ENCODE measurements at places on chromosomes 3 and 15.
A peak's percentile ranks its signal among the peaks of the same experiment; 100 is the strongest.

GRCh38 chr3:51962854-51963530 is 4.3 kb downstream of the PCBP4 start:
- no peak for DNase-seq

GRCh38 chr3:176971613-176972174 is 225.6 kb downstream of the TBL1XR1 start:
- no peak for DNase-seq

GRCh38 chr3:187773233-187774184 is 28.2 kb upstream of the BCL6 start:
- DNase-seq, result no peak

DNA sequence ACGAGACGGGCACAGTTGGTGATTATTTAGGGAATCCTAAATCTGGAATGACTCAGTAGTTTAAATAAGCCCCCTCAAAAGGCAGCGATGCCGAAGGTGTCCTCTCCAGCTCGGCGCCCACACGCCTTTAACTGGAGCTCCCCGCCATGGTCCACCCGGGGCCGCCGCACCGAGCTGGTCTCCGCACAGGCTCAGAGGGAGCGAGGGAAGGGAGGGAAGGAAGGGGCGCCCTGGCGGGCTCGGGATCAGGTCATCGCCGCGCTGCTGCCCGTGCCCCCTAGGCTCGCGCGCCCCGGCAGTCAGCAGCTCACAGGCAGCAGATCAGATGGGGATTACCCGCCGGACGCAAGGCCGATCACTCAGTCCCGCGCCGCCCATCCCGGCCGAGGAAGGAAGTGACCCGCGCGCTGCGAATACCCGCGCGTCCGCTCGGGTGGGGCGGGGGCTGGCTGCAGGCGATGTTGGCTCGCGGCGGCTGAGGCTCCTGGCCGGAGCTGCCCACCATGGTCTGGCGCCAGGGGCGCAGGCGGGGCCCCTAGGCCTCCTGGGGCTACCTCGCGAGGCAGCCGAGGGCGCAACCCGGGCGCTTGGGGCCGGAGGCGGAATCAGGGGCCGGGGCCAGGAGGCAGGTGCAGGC is 318.0 kb downstream of the FGF12 start:
- DNase-seq, result no peak

GRCh38 chr3:159102001-159102400 is 300.1 kb downstream of the MFSD1 start:
- DNase-seq, result no peak

DNA sequence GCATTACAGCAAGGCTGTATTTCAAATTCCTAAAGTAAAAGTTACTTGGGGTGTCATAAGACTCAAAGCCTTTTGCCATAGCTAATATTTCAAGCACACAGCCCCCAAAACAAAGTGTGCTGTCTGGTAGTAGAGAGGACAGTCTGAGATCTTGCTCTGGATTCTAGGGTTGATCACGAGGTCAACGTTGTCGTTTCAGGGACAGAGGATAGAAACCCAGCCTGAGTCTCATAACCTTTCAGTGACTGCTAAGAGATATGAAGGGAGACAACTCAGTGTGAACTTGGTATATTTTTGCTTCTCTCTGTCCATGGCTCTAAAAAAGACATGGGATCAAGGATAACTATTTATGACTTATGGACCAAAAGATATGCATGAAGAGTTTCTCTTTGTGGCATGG is 25.6 kb upstream of the MINDY4B start:
- DNase-seq, result no peak

- DNase-seq, result no peak
Measured at GRCh38 chr3:121624147-121624899, 31.1 kb downstream of the FBXO40 start.

DNA sequence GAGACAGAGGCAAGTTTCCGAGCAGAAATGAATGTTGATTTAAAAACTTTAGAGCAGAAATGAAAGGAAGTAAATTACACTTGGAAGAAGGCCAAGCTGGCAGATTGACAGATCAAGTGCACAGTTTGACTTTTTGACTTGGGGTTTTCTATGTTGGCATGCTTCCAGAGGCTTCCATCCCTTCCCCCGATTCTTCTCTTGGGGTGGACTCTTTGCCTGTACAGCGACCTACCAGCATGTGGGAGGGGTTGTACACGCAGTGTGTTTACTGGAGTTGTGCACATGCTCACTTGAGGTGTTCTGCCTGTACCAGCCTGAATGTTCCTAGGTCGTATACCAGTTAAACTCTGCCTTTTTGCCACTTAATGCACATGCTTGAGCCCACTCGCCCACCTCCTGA is 701.5 kb upstream of the GBE1 start:
- no peak for DNase-seq

- DNase-seq, result no peak
Measured at GRCh38 chr15:60761505-60761845, 282.5 kb upstream of the ICE2 start.

- peak; percentile 34 for DNase-seq
Measured at GRCh38 chr3:13069495-13069894, 3.7 kb downstream of the IQSEC1 start.

DNA sequence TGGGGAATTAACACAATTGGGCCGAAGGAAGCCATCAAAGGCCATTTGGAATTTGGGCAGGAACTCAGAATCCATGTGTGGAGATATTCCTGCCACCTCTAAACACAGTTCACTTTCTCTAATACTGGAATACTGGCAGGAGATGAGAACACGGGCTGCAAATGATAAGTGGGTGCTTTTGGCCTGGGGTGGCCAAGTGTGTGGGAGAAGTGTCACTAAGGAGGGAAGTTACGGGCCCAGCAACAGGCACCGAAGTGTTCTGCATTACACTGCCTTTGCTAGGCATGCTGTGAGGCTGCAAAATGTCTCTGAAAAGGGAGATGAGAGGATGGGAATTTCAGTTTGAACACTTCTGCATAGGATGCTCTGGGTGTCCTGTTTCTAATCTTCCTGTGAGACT is 89.4 kb upstream of the FEZF2 start:
- DNase-seq, result no peak

GRCh38 chr3:128078322-128078721 is 26.1 kb downstream of the SEC61A1 start:
- DNase-seq, result no peak

GRCh38 chr3:36380221-36381031 is at the start of gene STAC:
Gene STAC (plus strand): TSS chr3:36380504. CDS start chr3:36380644, 140 bp downstream.
- DNase-seq, result no peak

DNA sequence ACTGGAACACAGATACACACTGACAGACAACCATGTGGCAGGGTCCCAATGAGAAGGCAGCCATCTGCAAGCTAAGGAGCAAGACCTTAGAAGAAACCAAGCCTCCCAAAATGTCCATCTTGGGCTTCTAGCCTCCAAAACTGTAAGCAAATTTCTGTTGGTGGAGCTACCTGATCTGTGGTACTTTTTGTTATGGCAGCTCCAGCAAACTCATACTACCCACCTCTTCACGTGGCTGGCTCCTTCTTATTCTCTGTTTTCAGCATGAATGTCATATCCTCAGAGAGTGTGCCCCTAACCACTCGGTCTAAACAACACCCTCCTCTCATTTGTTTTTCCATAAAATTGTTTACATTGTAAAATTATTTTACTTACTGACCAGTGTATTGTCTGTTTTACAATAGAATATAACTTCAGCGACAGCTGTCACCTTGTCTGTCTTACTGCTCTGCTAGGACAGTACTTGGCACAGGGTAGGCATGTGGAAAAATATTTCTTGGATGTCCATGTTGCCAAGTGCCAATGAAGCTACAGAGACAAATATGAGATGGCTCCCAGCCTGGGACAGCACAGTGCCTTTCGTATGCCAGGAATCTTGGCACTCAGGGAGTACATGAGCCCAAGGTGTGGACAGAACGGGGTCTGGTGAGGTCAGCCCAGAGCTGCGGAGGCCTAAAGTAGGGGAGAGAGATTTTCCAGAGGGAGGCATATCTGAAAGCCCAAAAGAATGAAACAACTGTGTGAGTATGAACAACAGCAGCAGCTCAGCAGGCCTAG is 17.4 kb upstream of the SLC25A36 start:
- DNase-seq, result no peak

DNA sequence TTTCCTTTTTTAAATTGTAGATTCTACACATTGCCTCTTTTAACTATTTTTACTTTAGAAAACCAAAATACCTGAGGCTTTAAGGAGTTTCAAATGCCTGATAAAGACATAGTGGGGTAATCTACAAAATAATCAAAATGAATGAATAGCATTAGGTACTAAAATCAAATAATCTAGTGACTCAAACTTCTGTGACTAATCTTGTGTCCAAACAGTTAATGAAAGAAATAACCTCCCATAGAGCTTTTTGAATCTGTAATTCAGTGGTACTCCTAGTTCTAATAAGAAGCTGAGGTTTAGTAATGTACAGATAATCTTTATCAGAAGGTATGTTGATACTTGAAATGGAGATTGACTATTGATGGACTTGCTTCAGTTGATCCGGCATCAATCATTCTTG is 53.0 kb downstream of the DTWD1 start:
- no peak for DNase-seq

GRCh38 chr3:57179580-57180410 is 14.6 kb upstream of the IL17RD start:
- DNase-seq, result no peak

DNA sequence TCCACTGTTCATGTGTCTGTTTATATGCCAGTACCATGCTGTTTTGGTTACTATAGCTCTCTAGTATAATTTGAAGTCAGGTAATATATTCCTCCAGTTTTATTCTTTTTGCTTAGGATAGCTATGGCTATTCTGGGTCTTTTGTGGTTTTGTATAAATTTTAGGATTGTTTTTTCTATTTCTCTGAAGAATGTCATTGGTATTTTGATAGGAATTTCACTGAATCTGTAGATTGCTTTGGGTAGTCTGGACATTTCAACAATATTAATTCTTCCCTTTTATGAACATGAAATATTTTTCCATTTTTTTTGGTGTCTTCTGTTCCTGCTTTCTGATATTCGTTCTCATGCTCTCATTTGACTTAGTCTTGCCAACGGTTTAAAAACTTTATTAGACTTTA is 39.6 kb downstream of the GREM1 start:
- DNase-seq, result no peak

DNA sequence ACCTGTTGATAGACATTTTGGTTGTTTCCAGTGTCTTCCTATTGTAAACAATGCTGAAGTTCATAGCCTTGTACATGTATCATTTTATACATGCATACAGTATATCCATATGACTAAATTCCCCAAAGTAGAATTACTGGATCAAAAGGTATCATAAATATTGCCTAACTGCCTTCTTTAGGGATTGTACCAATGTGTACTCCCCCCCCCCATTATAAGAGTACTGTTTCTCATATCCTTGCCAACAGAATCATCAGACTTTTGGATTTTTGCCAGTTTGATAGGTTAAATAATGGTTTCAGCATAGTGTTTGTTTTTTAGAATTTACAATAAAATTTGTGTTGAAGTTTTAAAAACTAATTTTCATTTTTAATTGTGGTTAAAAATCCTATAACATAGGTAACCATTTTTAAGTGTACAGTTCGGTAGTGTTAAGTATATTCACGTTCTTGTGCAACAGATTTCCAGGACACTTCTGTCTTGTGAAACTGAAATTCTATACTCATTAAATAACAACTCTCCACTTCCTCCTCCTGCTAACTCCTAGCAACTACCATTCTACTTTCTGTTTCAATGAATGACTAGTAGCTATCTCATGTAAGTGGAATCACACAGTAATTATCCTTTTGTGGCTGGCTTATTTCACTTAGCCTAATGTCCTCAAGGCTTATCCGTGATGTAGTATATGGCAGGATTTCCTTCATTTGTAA is 30.8 kb upstream of the MAP3K13 start:
- DNase-seq, result no peak

DNA sequence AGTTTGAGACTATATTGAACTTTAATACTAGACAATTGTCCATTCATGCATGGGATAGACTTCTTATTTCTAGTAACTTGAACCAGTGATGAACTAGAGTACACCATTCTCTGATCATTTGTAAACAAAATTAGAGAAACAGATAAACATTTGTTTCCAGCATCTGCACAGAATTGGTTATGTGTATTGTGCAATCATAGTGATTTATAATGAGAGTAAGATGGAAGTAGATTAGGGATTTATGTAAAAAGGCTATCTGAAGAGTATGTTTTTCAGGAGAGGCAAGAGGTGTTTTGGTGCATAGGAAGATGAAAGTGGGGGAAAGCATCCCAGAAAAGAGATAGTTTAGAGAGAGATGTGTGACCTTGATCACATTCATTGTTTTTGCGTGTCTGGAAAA is 695.0 kb downstream of the SQOR start:
- DNase-seq, result no peak

GRCh38 chr15:66937588-66937987 is 127.8 kb upstream of the SMAD3 start:
- DNase-seq, result no peak

DNA sequence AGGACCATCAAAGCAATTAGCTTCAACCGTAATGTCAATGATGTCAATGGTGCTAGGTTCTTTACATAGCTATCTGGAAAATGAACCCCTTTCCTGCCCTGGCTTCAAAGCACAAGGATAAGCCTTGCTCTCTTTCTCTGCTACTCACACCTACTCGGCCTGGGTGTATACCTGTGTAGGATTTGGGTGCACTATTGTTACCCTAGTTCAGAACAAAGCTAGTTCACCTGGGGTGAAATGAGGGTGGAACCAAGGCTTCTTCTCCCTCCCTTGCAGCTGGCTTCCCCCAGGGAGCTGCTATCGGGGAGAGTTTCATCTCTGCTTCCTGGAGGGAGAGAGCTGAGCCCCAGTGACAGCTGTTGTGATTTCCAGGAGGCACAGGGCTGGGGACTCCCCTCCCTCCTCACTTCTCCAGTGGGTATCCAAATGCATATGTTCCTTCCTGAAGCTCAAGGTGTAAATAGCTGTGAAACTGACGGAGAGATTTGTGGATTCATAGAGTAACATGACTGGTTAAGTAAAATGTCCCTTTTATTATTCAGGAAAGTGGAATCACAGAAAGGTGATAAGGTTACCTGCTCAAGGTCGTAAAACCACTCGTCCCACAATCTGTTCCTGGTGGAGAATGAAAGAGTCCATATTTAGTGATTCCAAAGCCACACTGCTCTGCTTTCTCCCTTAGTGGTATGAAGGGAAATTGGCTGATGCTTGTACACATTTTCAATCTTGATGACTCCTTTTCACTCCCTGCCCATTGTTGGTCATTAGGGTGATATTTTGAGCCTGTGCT is 11.8 kb upstream of the C3orf70 start:
- DNase-seq, result no peak

- DNase-seq, result peak; percentile 5
Measured at GRCh38 chr15:94306700-94307650, 75.6 kb downstream of the MCTP2 start.

GRCh38 chr3:121737644-121738043 is 11.9 kb downstream of the GOLGB1 start:
- no peak for DNase-seq

Data from activated gamma-delta T cell treated with anti-CD3 and anti-CD28 coated beads, Interleukin-2, amount 50 U/mL, for 16 hours (primary cell).